ENCODE measurements at places on chromosomes 6 and 20. TPM values are rescaled to one million over a fixed set of nuclear protein-coding genes. Genes with fewer than 3 reads are reported as not detected.

Gene PGC
- not detected for total RNA-seq

Gene HLA-DOB
- not detected for total RNA-seq

Gene TTK
- 0.16 TPM for total RNA-seq

Gene LY86
- 111 TPM for total RNA-seq

Gene GPR31
- total RNA-seq = not detected

Gene PERP
- total RNA-seq = 31.6 TPM
